ENCODE measurements at places on chromosomes 16 and 17.

DNA sequence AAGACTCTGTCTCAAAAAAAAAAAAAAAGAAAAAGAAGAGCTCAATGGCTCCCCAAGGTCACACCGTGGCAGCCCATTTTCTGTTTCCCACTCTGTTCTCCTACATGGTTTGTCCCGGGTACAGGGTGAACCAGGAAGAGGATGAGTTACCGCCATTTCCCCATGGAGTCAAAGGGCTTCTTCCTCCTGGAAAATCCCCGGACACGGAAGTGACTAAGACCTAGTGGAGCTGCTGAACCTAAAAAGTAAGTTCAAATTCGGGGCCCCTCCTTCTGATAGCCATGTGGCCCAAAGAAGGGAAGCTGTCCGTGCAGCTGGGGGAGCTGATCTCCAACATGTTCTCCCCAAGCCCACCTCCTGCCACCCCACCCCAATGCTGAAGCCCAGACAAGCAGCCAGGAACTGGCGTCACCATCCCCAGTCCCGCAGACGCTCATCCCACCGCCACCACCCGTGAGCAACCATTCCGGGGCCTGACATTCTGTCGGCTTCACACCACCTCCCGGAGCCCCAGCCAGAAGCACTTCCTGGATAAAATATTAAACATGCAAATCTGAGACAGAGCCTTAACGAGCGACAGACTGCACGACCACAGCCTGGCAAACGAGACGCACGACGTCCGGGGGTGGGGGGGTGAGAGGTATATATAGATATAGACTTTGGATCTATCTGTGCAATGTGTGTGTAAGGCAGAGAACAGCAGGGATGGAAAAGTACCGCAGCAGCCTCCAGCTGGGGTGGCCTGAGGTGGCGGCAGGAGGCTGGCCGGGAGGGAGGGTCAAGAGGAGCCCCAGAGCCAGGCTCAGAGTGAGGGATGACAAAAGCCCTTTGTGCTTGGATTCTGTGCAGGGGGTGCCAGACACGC, 17.6 kb downstream of the EPOP start:
- no peak for DNase-seq

DNA sequence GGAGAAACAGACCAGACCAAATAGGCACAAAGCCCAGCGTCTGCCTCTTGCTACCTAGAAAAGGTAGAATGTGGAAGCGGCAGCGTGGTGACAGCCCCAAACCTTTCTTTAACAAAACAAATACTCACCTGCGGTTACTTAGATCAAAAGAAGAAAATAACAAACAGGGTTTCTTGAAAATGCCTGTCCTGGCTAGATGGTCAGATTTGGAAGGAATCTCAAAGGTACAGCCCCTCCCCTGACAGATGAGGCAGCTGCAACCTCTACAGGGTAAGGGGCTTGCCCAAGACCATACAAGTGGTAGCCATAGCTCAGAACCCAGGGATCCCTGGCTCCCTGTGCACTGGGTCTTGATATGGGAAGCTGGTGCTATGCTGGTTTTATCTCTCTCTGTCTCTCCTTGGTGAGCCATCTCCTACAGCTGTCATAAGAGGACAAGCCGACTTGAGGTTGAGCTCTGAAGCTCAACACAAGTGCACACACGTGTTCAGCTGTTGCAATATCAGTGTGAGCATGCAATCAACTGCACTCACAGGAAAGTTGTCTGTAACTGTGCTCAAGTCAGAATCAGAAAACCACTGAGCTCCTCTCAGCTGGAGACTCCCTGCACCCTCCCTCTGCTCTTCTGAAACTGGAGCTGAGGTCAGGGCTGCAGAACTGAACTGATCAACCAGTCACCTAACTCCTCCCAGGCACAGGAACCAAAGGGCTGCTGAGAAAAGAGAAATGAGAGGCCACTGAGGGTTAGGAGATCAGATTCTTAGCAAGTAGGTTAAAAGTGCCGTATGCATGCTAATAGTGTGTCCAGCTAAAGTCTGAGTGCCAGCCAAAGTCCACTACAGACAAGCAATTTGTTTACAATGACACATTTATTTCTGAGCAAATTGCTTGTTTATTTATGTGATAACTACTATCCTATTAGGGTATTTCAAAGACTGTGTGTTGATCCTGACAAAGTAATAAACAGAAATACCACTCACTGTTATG, 6.1 kb upstream of the RNF157 start:
- DNase-seq, result no peak

DNA sequence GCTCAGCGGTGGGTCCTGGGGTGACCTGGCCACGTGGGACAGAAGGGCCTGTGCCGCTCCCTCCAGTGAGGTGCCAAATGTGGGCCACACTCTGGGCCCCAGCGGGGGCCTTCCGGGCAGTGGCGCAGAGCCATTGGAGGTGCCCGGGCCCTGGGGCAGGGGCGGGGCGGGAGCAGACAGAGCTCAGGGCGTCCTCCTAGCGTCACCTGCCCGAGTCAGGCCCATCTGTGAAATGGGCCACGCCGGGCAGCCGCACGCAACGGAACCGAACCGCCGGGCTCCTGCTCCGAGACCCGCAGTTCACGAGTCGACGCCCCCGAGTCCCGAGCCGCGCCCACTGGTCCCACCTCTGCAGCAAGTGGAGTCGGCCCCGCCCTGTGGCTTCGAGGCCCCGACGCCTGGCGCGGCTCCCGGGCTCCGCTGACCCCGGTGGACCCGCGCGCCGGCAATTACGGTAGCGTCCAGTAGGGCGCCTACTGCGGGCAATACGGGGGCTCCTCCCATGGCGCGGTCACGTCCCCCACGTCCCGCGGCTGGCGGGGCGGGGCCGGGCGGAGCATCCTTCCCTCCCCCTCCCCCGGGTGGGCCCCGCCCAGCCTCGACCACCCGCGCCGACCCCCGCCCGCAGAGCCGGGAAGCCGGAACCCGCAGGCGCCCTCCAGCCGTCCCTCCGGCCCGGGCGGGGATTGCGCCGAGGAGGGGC, 1.9 kb downstream of the SLC16A3 start:
- peak; percentile 90 for DNase-seq

DNA sequence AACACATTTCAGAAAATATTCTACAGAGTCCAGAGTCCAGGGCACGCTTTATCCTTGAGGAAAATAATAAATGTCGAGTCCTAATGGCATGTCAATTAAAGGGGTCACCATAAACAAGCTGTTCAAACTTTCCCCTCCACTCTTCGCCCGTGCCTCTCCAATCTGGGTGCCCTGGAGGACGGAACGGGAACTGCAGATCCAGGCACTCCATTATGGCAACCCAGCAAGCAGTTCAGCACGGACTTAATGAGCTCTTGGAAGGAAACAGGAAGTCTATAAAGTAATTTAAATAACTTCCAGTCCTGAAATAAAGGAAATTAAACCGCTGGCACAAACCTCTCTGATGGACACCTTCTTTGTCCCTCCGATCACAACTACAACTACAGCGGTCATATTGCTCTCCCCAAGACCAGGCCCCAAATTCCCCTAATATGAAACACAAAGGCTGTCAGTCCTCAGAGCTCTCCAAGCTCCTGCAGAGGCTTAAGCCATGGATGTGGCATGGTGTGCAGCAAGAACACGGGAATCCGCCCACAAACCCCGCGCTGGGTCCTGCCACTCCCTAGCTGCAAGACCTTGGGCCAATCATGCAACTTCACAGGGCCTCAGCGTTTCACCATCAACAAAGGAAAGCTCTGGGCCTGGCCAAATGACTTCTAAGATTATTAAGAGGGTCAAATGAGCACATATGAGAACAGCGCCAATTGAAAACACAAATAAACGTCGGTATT, 52.6 kb downstream of the ZFHX3 start:
- no peak for DNase-seq

GRCh38 chr16:29154676-29155121, 169.8 kb downstream of the LAT start:
- DNase-seq, result no peak

All from fibroblast of skin of right biceps (primary cell).